Fibroblast of skin of right biceps (primary cell): ENCODE measurements at places on chromosomes 2 and 18.
A peak's percentile ranks its signal among the peaks of the same experiment; 100 is the strongest.

GRCh38 chr2:146615778-146616177, 1229.1 kb upstream of the ACVR2A start:
- no peak for DNase-seq

DNA sequence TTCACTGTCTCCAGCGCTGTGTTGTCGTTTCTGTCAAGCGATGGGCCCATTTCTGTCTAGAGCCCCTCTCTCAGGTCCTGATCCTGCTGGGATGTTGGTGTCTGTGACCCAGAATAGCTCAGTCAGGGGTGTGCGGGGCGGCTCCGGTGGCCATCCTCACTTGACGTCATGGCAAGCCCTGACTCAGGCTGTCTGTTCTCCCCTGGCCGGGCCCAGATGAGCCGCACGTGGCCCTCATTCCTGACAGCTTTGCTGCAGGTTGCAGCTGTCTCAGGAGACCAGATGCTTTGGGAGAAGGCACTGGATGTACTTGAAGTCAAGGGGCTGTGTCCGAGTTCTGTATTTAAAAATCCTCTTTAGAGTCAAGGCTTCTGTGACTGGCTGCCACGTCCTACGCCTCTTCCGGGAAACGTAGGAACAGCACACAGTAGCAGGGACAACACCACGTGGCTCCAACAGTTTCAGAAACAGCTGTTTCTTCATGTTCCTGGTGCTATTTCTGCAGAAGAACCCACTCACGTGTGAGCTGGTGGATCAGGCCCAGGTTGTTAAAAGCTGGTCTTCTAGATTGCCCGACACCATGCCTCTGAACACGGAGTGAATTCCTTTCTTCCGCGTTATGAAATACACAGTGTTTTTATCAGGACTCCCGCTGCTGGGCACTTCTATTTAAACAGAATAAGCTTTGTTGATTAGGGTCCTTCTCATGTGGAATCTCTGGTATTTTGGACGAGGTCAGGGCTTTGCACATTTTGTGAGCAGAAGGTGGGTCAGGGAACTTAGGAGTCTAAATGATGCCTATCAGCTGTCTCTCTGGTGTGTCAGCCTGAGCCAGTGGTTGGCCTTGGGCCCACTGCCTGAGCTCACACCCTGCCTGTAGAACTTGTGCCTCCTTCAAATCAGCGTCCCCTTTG, 28.3 kb upstream of the NTSR2 start:
- DNase-seq = peak; percentile 71

DNA sequence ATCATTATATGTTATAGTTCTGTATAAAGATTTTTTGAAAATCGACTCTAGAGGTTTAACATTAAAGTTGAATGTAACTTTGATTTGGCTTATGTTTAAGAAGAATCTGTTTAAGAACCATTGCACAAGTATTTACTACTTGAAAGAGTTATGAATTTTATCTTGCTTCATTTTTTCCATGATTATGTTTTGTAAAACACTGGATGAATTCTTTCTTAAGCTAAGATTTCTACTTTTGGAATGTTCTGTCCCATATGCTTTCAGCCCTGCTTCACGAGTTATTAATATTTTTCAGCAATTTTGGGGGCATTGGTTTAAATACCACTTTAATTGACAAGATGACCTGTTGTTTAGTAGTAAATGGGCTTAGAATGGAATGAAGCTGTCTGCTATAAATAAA, 56.7 kb upstream of the STON1 start:
- no peak for DNase-seq

DNA sequence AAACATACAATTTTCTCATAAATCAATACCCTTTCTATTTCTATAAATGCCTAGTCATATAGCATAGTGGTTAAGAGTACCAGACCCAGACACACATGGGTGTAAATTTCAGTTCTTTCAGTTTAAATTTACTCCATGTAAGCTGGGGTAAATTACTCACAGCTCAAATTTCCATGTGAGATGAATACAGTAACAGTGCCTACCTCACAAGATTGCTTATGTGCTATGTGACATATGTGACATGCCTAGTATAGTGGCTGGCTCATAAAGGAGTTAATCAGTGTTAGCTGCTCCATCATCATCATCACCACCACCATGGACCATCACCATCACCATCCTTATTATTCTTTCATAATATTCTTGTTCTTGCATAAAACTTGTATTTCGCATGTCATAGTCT, 61.6 kb upstream of the CD302 start:
- DNase-seq = no peak

GRCh38 chr2:181972431-181973170, 13.1 kb upstream of the PPP1R1C start:
- DNase-seq = no peak

- DNase-seq = no peak
These were observed 1120.8 kb upstream of the TMEFF2 start for GRCh38 chr2:193315428-193316091.

GRCh38 chr18:3184275-3184963, 35.3 kb downstream of the MYOM1 start:
- no peak for DNase-seq

DNA sequence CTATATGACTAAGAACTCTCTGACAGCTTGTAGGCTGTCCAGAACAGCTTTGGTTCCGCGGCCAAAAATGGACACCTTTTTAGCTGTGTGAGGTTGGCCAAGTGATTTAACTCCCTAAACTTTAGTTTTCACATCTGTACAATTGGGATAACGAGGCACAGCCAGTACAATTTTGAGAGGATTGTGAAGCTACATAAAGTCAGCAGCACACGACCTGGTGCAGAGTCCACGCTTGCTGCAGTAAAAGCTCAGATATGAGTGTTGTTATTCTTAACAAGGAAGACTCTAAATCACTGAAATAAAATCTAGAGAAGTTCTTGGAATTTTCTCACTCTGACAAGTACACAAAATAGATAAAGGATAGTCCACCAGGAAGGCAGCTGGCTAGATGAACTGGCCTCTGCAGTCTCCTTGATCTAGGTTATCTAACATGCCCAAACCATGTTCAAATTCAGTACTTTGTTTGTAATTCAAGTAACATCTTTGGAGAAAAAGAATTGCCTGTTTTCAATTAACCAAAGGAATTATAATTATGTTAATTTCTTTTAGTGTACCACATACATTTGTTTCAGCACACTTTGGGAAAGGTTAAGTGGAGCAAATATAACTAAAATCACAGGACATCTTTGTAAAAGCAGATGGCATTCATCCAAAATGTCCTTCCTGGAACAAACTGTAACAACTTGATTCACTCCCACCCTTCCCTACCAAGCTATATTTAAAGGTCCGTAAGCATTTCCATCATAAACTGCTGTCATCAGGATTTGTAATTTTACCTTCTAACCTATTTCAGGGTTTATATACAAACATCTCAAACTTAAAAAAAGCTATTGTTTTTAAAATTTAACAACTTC, 201.7 kb upstream of the STK17B start:
- no peak for DNase-seq

DNA sequence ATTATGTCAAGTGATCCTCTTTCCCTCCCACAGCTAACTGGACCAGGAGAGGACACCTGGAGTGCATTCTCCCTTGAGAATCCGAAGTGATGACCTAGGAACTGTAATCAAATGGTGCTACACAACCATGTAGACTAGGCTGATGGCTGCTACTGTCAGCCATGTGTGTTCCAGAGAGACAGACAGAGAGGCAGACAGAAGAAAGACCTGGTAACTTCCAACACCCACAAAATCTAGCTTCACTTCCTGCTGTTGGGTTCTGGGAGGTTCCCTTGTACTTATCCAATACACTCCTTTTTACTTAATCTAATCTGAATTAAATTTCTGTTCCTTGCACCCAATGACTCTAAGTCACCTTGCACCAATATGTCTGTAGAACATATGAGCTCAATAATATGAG, 72.3 kb downstream of the AAK1 start:
- no peak for DNase-seq

DNA sequence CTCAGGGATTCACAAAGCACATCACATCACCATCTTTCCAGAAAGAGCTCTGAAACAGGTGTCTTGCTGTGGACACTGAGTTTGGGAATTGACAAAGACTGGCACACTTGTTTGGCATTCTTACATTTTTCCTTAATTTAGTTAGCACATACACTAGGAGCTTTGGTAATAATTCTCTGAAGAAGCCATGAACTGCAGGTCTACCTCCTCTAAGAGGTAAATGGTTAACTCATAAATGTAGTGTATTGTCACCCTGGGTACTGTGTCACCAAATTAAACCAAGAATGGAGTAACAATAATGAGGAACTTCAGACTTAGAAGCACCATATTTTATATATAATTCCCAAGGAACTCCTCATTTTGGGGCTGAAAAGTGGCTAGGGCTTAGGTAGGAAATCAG, 22.6 kb downstream of the EIF4E2 start:
- DNase-seq = no peak

DNA sequence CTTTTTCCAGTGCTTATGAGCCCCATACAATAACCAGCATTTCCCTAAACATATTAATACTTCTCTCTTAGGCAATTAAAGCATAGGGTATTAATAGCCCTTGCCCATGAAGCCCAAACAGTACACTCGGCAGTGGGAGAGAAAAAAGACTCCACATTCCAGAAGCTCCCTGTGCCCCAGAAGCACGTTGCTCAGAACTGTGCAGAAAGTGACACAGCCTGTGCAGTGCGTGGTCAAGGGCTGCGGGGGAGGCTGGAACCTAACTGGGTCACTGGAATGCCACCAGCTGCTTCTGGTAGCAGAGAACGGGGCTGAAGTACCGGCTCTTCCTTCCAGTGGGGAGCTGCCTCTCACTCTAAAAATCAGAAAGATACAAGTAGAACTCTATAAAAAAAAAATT, 32.7 kb downstream of the EIPR1 start:
- no peak for DNase-seq

GRCh38 chr2:54839461-54840255, 116.2 kb downstream of the EML6 start:
- DNase-seq = no peak

- peak; percentile 45 for DNase-seq
These were observed 52.9 kb upstream of the NABP1 start for GRCh38 chr2:191625016-191625415.

DNA sequence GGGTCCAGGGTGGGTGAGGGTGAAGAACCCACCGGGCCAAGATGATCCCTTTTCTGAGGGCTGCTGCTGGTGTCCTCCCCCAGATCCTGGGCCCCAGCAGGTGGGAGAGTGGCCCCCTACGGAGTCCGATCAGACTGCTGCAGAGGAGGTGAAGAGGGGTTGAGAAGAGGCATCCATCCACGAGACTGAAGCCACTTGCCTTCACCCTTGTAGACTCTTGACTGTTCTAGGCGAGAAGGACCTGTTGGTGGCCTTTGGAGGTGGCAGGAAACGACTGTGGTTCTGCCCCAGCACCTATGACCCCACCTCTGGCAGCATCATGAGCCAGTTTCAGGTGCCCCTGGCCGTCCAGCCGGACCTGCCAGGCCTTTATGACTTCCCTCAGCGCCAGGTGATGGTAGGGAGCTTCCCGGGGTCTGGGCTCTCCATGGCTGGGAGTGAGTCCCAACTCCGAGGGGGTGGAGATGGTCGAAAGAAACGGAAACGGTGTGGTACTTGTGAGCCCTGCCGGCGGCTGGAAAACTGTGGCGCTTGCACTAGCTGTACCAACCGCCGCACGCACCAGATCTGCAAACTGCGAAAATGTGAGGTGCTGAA, 1.5 kb downstream of the TET3 start:
- no peak for DNase-seq

DNA sequence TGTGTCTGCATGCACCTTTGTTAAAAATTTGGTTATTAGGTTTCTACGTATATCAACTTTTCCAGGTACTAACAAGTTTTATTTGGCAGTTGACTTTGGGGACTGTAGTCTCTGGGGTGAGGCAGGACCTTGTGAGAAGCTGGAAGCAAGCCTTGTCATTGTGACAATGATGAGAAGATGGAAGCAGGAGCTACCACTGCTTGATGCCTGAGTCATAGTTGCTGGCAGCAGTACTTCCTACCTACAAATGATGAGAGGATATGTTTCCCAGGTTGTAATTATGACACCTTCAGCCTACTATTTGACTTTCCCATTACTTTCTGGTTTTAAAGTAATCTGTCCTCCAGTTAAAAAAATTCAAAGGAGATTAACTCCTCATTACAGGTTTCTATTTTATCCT, 516.3 kb downstream of the NRXN1 start:
- no peak for DNase-seq

GRCh38 chr2:9322576-9322975, 100.8 kb downstream of the ITGB1BP1 start:
- DNase-seq = no peak

GRCh38 chr18:3706279-3707097, 256.5 kb downstream of the TGIF1 start:
- DNase-seq = peak; percentile 33

DNA sequence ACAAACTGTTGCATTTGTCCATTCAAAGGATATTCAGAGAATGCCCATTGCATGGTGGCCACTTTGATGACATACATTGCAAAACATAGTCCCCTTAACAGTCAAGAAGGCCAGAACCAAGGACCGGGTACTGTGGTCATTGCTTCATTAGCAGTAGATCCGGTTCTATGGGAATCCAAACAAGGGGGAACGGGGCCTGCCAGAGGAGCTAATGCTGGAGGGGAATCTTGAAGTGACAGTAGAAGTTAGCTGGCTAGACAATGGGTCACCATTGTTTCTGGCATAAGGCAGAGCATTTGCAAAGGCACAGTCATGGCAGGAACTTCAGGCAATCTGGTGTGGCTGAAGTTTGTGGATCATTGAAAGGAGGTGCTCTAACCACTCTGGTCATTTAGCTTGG, 279.7 kb downstream of the SS18 start:
- no peak for DNase-seq

GRCh38 chr2:182496596-182496995, 69.8 kb upstream of the PDE1A start:
- DNase-seq = no peak

GRCh38 chr2:138787053-138787666, 7.0 kb upstream of the NXPH2 start:
- peak; percentile 28 for DNase-seq

GRCh38 chr2:102186791-102187495, at the start of gene IL1RL2:
Gene IL1RL2, plus strand, starts transcription at chr2:102187023. Its CDS starts 845 bp downstream, at chr2:102187868.
- no peak for DNase-seq

- DNase-seq = peak; percentile 51
These were observed 166.0 kb upstream of the STK17B start for GRCh38 chr2:196337208-196337953.

- peak; percentile 70 for DNase-seq
These were observed 16.3 kb downstream of the NRP2 start for GRCh38 chr2:205698286-205699268.
